ENCODE measurements at places on chromosomes 2 and 18. TPM values are rescaled to one million over a fixed set of nuclear protein-coding genes. Genes with fewer than 3 reads are reported as not detected.

Gene C2orf80
- total RNA-seq: not detected

Gene RAB10
- total RNA-seq: 373 TPM

Gene SH3BP4
- total RNA-seq: 16.5 TPM

Gene VWC2L
- total RNA-seq: not detected

Gene TRIM43B
- total RNA-seq: not detected

Gene SAG
- total RNA-seq: not detected

Gene BOLL
- total RNA-seq: not detected

Gene NMUR1
- 0.15 TPM for total RNA-seq

Gene IL36RN
- total RNA-seq: 90.7 TPM

Gene PPP1R7
- total RNA-seq: 60.7 TPM

Gene AQP4
- total RNA-seq: not detected

Measured in esophagus squamous epithelium (tissue), 5 donors.